Tongue (tissue), 3 donors: ENCODE measurements at places on chromosomes 16 and 17. TPM values are rescaled to one million over a fixed set of nuclear protein-coding genes. Genes with fewer than 3 reads are reported as not detected.

- no peak for DNase-seq
Measured at GRCh38 chr16:53805113-53805512, 101.2 kb downstream of the FTO start.

- DNase-seq: no peak
Measured at GRCh38 chr17:19288453-19288852, 51.3 kb downstream of the EPN2 start.

DNA sequence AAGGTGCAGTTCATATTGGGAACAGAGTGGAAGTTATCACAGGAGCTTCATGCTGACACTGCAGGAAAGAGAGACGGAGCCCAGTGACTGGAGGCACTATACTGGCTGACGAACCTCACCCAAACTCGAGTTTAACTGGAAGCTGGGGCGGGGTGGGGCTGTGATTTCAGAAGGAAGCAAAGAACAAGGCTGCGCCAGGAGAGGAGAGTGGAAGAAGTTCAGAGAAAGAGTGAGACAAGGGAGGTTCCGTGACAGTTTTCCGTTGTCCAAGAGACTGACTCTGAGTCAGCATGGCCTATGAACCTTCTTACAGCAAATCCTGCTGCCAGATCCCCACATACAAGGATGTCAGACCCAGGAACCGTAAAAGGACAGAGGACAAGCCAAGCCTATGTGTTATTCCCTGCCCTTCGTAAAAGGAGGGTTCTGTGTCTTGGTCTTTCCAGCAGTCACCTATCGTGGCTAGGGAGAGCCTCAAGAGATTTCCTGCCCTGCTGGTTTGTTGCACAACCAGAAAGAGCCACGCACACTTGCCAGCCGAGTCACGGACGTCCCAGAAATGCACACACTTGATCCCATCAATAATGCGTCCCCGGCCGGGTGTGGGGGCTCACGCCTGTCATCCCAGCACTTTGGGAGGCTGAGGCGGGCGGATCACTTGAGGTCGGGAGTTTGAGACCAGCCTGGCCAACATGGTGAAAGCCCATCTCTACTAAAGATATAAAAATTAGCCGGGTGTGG is 5.1 kb downstream of the PITPNA start:
- DNase-seq: no peak

DNA sequence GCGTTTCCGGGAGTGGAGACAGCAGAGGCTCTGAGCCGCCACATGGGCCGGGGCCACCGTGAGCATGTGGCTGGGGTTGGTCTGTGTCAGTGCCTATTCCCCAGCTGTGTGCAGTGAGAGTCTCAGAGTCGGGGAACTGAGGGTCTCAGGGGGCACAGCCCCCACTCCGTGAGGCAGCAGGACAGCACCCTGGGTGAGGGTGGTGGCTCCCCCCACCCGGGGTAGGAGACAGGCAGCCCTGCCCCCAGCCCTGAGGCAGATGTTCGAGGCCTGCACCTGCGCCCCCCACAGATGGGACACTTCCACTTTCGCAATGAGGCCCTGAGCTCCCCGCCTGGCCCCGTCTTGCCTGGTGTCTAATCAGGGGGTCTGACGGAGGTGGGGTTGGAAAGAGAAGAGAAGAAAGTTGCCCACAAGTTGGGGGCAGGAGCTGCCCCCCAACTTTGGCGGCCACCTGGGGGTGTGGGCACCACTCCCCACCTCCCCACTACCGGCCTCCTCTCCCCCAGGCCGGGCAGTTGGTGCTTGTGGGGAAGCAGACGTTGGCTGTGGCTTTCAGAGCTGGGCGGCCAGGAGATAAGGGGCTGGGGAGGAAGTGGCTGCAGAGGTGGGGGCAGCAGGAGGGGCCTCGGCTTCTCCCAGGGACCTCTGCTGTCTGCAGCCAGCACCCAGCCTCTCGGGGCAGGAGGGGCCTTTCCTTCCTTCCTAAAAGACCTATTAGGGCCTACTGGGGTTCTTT is 1.8 kb upstream of the CBFA2T3 start:
- DNase-seq: no peak

ABCA6 gene
- 50.7 TPM for total RNA-seq

SPATA22 gene
- total RNA-seq: not detected

GCGR gene
- not detected for total RNA-seq

TP53TG3C gene
- not detected for total RNA-seq

WFDC1 gene
- 4.8 TPM for total RNA-seq
